ENCODE measurements at places on chromosomes 5 and 9.

GRCh38 chr9:98080326-98080725, 23.8 kb downstream of the NANS start:
- DNase-seq, result no peak

- DNase-seq, result peak; percentile 11
Observed at GRCh38 chr5:106843812-106844416, 826.8 kb downstream of the EFNA5 start.

DNA sequence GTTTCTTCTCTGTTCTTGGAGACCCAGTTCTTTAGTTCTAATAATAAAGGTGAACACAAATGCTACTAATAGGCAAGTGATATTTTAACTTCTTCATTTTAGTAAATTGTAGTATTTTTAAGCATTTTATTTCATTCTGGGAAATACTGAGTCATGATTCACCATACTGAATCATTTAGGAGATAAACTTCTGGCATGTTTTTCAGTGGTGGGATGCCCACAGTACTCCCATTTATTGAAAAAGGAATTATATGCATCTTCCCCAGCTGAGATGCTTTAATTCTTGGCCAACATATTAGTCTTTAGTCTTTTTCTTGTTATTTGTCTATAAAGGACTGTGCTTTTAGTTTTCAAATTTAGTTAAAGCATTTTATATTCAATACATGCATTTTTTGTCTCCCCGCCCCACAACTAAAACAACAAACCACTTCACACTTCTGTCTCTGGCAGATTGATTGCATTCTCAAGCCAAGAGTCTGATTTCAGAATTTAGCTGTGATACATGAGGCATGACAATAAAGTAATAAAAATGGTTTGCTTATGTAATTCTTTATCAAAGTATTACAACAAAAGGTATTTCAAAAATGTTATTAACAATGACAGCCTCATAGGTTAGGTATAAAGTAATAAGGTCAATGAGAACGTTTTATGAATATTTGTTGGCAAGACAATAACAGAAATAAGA, 125.2 kb upstream of the CDH18 start:
- no peak for DNase-seq

- no peak for DNase-seq
Observed at GRCh38 chr9:97863314-97863713, 10.3 kb downstream of the FOXE1 start.

DNA sequence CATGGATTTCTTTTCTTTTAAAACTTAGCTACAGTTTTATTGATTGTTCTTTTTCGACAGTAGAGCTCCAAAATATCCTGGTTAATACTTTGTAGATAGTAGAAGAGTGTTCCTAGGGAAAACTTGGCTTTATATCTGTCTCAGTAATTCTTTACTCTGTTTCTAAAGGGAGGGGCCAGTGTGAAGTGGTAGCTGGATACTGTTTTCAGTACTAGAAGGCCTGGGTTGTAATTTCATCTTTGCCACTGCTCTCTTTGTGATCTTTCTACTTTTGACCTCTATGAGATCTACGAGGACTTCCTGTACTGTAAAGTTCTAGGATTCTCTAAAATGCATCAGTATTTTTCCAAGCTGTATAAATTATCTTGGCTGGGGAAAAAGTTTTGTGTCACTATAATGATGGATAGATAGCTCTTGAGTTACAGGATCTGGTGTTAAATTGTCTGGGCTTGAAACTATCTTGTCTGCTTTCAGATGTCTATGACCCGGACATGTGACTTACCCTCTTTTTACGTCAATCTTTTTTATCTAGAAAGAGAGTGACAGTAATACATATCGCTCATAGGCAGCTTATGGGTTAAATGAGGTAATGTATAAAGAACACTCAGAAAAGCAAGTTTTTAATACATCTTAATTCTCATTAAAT, 53.6 kb downstream of the PRR16 start:
- no peak for DNase-seq

DNA sequence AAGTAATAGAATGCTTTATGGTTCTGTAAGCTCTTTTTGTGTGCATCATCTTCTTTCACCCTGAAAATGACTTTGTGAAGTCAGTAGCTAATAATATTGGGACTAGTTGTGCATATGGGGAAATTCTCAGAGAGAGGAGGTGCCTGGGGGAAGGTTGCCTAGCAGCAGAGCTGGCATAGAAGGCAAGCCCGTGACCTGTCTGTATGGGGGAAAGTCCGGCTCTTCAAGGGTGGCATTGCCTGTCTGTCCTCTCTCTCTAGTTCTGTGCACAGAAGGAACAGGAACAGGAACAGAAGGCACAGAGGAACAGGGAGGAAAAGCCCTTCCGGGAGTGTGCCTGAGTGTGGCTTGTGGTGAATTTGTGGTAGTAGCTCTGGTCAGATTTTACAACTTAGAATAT, 33.1 kb downstream of the SH3GL2 start:
- no peak for DNase-seq

GRCh38 chr5:159987031-159987674, 21.8 kb upstream of the TTC1 start:
- DNase-seq, result peak; percentile 62

GRCh38 chr5:111229221-111229835, 5.1 kb downstream of the CAMK4 start:
- no peak for DNase-seq

- DNase-seq, result no peak
Observed at GRCh38 chr9:107554636-107555035, 65.1 kb upstream of the KLF4 start.

GRCh38 chr5:40838086-40838485, 3.1 kb upstream of the RPL37 start:
- DNase-seq, result no peak

DNA sequence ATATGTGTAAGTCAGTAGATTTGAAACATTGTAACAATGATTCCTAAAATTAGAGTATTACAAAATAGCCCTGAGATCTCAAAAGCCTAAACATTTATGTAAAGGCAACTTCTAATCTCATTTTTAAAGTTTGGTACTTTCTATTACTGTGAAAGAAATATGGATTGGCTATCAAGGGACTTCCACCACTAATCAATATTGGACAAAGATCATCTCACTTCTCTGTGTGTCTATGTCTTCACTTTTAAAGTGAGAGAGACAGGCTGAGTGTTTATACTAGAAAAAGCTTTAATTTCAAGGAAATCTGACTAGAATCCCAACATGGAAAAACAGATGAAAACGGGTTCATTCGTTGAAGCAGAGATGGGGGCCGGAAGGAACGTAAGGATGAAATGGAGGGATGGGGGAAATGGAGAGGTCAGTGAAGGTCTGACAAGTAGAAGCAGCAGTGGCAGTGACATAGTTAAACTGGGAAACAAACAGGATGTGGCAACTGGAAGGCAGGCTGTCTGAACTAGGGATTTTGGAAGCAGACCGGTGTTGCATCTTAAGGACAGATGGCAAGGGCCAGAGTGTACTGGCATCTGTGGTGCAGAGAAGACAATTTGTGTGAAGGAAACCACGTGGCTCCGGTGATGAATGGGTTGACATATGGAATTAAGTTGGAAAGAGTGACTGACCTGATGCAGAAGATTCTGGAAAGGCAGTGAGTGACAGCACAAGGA, 60.8 kb downstream of the PDE4D start:
- DNase-seq, result no peak

DNA sequence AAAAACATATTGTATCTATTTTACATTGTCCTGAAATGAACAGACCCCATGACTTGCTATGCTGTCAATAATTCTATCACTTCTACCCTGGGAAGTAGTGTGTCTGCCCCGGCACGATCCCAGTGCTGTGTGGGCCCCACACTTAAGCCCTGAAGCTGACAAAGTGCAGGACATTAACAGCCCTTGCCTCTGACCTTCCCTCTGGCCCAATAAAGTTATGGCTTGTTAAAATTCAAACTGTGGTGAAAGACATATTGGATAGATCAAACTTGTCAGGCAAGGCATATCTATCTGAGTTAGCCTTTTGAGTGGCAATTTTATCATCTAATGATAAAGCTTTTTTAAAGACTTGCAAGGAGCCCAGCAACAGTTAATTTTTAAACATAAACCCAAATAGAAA, 229.2 kb downstream of the SPOCK1 start:
- DNase-seq, result no peak

DNA sequence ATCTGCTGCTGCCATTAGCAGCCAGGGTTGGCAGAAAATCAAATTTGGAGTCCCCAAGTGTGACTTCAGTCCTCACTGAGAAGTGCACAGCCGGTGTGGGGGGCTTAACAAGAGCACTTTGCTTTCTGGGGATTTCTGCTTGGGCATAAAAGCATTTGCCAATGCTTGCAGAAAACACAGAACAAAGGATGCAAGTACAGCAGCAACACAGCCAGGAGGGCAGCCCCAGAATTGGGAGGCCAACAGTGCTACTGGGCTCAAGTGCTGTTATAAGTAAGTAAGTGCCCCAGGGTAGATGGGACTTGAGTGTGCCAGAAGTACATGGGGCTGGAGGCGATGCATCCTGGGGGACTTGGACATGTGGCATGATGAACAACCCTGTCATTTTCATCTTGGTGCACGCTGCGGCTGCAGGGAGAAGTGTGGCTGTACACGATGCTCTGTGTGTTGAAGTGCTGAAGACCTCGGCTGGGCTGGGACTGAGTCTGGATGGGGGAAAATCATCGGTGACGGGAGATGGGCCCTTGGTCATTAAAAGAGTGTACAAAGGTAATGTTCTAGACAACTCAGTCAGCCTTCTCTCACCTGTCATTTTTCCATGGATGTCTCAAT, 73.3 kb downstream of the GOLPH3 start:
- DNase-seq, result no peak

GRCh38 chr9:78973907-78974306, 597.9 kb upstream of the TLE4 start:
- DNase-seq, result no peak

DNA sequence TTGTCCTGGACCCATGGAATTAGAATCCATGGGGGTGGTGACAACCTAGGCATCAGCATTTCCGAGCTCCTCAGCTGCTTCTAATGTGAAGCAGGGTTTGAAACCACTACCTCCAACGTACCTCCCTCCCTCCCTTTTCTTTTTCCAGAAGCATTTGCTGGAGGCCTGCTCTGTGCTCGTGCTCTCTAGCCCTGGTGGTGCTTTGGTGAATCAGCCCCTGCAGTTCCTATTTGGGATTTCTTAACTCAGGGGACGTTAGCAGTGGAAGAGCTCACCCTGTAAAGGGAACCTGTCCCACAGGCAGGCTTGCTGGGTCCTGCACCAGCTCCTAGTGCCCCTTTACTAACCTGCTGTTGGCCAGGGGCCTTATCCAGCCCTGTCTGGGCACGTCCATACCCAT, 55.0 kb downstream of the NSG2 start:
- peak; percentile 22 for DNase-seq

DNA sequence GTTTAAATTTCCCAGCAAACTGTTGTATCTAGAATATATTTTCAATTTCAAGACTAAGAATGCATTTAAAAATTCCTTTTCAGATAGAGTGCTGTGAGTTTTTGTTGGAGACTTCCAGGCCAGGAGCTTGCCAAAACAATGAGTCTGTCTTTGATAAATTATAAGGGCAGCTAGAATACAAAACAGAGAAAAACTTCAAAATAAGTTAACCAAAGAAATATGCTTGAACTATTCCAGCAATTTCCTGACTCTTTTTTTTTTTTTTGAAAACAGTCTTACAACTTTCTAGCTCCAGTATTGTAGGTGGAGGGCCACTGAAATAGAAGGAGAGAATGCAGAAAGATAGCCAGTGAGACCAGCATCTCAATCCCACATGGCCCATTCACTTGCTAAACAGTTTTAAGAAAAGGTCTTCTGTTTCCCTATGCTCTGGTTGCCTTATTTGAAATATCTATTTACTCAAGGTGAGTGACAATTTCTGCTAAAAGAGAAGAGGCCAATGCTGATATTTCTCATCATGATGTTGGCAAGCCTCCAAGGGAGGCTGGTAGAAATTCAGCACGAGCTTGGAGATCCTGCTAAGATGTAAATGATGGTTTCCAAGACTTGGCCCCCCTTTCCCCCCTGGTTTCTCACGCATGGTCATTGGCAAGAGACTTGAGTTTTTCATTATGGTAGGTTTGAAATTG, 103.2 kb downstream of the USP20 start:
- DNase-seq, result no peak

DNA sequence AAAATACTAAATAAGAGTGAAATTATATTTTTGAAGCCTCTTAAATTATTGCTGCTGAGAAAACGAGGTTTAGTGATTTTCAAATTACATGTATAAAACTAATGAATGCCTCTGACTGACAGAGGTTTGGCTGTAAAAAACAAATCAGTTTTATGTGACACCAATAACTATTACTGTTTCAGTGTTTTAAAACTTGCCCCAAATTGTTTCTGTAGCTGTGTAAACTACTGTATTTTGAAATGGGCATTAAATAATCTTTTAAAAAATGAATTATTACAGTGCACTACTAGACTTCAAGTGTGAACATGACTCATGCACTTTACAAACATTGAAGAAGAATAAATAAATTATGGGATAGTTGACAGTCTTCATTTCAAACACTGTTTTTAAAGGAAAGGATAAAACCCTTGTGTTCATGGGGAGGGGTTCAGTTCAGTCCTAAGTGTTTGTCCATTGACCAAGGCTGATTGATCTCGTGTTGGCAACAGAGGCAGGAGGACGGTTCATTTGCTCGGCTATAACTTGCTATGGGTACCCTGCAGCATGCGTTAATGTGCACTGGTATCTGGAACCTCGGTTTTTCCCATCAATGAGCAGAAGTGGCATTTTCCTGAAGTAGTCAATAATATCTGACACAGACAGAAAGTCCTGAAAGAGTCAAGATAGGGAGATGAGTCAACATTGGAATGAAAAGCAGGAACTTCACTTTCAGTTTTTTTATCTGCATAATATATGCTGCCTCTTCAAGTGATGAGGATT, 15.6 kb downstream of the C5orf58 start:
- DNase-seq, result no peak

DNA sequence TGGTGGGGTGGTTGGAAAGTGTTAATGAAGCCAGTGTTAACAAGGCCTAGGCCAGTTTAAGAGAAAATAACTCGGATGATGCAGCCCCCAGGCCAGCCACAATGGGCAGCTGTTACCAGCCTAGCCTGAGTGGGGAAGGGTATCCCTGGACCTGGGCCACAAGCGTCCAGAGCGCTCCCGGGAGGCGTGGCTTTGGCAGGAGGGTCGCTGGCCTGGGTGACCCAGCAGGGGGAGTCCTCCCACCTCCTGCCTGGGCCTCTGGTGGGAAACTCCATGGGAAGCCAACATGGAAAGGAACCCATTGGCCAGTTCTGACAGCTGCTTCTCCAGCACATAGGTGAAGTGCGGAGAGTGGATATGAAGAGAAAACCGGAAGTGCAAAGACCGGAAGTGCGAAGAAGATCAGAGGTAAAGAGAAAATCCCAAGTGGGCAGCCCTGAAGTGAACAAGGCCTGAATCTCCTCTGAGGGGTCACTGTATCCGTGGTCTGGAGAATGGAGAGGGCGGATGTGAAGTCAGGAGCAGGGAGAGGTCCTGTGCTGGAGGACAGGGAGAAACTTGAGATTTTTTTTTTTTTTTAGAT, 79.0 kb downstream of the ADCY2 start:
- DNase-seq, result no peak

Measured in SK-N-DZ (cell line).